Mesenchymal stem cell (in vitro differentiated cells and primary cell): ENCODE measurements at places on chromosomes 2 and 18.

- no peak for DNase-seq
Measured at GRCh38 chr2:101545950-101546349, 71.0 kb upstream of the RFX8 start.

DNA sequence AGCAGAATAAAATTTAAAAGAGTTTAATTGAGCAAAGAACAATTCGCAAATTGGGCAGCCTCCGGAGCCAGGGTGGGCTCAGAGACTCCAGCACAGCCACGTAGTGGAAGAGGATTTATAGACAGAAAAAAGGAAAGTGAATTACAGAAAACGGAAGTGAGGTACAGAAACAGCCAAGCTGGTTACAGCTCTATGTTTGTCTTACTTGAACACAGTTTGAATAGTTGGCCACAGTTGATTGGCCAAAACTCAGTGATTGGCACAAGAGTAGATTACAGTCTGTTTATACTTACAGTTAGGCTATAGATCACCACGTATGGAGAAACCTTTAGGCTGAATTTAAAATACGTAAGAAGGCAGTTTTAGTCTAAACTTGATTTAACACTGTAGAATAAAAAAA, 78.8 kb upstream of the NEDD4L start:
- DNase-seq: no peak

GRCh38 chr2:985317-985898, 34.8 kb downstream of the SNTG2 start:
- DNase-seq: no peak

DNA sequence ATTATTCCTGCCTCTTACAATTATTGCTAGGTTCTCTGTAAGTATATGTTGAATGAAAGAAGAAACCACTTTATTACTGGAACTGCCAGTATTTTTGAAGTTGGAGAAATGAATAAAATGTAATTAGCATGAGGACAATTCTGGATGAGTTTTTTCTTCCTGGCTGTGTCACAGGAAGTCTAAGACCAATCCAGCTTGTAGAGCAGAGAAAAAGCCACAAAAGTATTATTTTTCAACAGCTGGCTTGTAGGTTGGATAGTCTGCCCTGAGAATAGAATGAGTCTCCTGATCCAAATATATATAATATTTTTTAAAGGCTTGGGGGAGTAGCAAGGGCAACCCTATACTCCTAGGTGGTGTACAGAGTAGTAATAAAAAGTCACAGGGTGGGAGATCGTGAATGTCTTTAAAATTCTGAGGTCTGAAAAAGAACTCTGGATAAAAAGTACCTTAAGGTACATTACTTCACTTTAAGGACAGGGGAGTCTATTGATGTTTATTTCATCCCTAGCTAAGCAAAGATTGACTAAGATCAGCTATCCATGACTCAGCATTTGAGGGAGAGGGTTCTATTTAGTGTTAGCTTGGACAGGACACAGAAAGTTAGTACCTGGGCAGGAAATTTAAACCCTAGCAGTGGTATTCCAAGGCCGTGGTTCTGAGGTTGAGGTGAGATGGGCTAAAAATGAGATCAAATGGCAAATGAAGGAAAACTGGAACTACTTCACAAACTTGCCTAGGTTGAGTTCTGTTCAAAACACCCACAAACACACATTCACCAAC, 31.7 kb downstream of the SLC40A1 start:
- peak; percentile 39 for DNase-seq

DNA sequence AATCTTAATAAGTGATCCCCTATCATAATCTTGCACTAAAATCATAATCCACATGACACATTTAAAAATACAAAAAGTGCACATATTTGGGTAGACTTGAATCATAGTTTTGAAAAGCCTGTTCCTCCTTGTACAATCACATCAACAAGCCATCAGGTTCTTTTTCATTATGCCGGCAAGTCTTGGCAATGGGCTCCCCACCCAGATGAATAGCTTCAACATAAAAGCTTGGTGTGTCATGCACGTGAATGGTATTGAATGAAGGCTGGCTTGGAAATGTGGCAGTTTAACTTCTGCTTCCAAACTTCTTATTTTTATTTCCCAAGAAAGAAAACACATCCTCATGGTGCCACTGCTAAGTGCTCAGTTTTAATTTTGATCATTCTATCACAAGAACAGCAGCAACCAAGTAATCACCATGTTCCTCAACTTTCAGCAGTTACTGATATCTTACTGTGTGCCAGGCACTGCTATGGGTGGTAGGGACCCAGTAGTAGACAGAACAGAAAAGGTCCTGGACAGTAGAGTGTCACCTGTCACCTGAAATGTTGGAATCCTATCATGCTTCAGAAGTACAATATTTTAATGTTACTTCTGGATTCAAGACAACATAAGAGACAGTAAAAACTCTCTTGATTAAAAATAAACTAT, 89.9 kb downstream of the AP1S3 start:
- no peak for DNase-seq

GRCh38 chr2:183998041-183998796, 600.1 kb upstream of the ZNF804A start:
- DNase-seq: no peak

DNA sequence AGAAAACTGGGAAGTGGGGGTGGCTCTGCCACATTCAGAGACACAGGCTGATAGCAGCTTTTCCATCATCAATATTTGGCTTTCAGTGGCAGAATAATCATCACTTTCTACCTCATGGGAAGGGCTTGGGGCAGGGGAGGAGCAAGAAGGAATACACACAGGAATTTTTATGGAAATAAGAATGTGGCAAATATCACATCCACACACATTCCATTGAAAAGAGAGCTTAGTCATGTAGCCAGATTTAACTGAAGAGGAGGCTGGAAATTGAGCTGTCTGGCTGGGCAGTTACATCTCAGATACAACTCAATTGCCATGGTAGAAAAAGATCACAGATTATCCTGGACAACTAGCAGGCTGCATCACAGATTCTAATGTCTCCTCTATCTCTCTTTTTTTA, 1474.0 kb upstream of the ACVR2A start:
- peak; percentile 23 for DNase-seq

DNA sequence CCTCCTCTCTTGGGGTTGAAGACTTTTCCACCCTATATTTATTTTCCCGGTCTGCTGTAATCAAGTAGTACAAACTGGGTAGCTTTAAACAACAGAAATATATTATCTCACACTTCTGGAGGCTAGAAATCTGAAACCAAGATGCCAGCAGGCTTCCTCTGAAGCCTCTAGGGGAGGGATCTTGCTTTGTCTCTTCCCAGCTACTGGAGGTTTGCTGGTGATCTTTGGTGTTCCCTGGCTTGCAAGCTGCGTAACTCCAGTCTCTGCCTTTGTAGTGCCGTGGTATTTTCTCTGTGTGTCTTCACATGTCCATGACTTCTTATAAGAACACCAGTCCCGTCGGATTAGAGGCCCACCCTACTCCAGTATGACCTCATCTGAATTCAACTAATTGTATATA, 44.4 kb downstream of the MYO3B start:
- peak; percentile 37 for DNase-seq

GRCh38 chr2:169010633-169011460, 20.3 kb downstream of the ABCB11 start:
- no peak for DNase-seq

- DNase-seq: no peak
Measured at GRCh38 chr2:204049635-204050034, 113.1 kb downstream of the ICOS start.

GRCh38 chr2:100277540-100278207, 44.6 kb downstream of the LONRF2 start:
- DNase-seq: no peak

DNA sequence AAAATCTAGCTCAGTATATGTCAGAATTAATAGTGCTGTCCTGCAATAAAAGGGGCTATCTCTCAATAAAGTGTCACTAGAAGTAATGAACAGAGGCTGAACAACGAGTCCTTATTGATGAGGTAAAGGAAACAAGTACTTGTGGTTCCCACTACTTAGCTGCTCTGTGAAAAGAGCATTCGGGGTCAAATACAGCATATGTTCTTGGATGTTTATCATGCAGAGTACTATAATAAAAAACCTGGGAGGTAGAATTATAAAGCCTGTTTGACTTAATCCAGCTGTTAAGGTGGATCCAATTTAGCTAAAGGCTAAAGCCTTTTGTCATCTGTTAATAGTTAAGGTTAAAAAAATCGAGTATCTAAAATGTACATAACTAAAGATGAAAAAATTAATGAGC, 32.4 kb downstream of the SLC35F5 start:
- DNase-seq: no peak

GRCh38 chr2:113755035-113755834, 1.2 kb downstream of the SLC35F5 start:
- peak; percentile 20 for DNase-seq

GRCh38 chr2:20227894-20228505, 3.1 kb upstream of the SDC1 start:
- DNase-seq: no peak

GRCh38 chr2:39017334-39017733, 103.5 kb downstream of the SOS1 start:
- no peak for DNase-seq

DNA sequence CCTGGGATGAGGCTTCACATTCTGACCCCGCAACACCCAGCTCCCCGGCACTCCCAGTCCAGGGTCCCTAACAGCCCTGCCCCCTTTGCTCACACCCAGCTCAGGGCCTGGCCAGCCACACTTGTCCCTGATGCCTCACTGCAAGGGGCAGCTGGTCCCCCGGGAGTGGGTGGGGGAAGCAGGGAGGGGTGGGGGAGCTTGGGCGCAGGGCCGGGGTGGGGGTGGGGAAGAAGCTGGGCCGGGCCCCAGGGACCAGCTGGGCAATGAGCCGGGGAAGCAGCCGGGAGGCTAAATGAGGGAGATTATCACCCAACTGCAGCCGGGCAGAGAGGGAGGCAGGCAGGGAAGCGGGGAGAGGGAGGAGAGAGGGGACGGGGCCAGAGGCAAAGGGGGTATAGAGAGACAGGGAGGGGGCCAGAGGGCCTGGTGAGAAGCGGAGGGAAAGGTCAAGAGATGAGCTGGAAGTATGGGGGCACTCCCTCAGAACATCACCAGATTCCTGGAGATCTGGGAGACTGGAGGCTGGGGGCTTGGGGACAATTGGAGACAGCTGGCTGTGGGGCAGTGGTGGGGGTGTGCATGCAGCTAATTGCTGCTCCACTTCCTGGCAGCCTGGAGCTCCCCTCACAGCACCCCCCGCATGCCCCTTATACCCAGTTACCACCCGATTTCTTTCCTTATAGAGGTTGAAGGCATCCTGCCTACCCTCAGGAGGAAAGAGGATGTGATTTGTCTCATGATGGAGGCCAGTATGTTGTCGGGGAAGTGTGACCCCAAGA, 2.5 kb upstream of the ASIC4 start:
- DNase-seq: no peak
